MG63 (cell line): ENCODE measurements at places on chromosomes 3 and 15. TPM values are rescaled to one million over a fixed set of nuclear protein-coding genes. Genes with fewer than 3 reads are reported as not detected.

GRCh38 chr15:76974456-76975036, 20.4 kb upstream of the PSTPIP1 start:
- DNase-seq: no peak

Gene GUCA1C
- total RNA-seq: not detected in 2 replicates

DNA sequence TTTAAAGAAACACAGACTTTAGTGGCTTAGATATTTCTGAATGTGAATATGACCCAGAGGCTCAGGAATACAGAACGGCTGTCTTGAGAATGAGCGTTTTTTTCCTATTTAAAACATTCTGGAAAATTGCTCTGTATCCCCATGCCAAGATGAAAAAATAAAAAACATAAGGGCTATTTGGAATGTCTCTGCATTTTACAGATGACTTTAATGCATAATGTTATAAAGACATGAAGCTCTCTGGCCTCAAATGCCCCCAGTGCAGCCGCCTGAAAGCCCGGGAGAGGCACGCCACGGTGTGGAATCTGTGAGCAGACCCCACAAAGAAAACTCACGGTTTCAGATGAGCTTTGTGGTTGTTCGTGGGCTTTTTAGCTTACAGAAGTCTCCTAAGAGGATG, 322.5 kb upstream of the ICE2 start:
- no peak for DNase-seq

Gene FLNB
- 103 and 128 TPM in 2 replicates for total RNA-seq

DNA sequence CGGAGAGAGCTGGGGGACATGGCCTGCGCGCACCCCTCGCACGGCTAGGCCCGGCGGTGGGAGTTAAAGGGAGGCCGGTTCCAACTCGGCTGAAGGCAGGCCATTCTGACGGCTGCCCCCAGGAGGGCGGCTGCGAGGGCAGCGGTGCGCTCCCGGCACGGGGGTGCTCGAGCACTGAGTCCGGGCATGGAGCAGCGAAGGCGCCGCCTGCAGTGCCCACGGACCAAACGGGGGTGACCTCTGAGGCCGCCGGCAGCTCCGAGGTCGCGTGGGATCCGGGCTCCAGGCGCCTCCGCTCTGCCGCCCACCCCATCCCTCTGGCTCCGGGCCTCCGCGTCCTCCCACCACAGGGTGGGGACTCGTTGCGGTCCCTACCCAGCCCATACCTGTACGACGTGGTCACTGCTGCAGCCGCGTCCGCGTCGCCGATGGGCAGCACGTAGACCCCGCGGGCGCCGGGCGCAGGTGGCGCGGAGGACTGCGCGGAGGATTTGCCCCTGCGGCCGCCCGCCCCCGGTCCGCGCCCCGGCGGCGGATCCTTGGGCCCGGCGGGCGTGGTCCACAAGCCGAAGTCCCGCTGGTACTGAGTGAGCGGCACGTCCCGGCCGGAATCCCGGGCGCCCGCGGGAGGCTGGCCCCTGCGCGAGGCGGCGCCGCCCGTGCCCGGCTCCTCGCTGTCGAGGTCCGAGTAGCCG, 469 bp downstream of the MAP6D1 start:
- peak; percentile 22 for DNase-seq

Gene PARP16
- 6.3 and 10.2 TPM in 2 replicates for total RNA-seq
